ENCODE measurements at places on chromosomes 13 and 19.

DNA sequence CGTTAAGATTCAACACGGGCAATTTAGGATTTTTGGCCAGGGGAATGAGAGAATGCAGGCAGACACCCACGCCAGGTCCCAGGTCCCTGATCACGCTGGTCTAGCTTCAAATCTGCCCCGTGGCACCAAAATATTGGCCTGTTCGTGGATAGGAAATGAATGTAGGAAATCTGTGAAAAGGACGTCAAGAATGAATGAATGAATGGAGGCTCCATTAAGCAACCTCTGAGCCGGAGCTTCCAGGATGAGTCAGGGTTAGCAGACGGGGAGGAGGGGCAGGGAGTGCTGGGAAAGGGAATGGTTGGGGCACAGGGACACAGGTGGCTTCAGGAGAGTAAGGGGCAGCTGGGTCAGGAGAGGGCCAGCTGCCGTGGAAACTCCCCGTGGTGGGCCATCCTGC, 4.2 kb downstream of the SULT2B1 start:
- peak; percentile 80 for DNase-seq

DNA sequence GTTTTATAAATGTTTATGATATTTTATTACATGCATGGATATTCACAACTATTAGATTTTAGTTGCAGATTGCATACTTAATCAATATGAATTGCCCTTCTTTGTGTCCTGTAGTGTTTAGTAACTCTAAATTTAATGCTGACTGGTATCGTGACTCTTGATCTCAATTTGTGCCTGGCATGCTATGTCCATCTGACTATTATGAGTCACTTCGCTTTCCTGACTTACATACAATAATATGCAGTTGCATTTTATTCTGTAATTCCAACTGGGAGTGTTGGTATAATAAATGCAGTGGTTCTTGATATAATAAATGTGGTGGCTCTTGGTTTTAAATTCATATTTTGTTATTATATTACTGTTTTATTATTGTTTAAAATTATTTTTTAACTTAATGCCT, 277.5 kb downstream of the LIG4 start:
- peak; percentile 32 for DNase-seq

- DNase-seq: no peak
These were observed 10.9 kb upstream of the KDM4B start for GRCh38 chr19:4957981-4958380.

- DNase-seq: no peak
These were observed 7.7 kb downstream of the EPS15L1 start for GRCh38 chr19:16463991-16464575.

- no peak for DNase-seq
These were observed 681 bp upstream of the ZNF606 start for GRCh38 chr19:58003174-58003828.

DNA sequence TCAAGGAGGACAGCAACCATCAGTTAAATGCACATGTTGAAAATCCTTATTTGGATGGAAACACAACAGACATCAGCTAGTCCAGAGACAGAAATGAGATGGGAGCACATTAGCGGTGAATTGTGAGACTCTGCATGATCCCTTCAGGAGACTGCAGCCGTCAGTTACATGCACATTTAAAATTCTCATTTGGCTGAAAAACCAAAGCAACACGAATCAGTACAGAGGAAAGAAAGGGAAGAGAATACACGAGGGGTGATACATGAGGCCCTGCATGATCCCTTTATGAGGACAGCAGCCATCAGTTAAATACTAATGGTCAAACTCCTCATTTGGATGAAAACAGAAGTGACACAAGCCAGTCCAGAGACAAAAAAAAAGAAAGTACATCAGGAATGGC, 123.4 kb downstream of the PTPRS start:
- DNase-seq: no peak

DNA sequence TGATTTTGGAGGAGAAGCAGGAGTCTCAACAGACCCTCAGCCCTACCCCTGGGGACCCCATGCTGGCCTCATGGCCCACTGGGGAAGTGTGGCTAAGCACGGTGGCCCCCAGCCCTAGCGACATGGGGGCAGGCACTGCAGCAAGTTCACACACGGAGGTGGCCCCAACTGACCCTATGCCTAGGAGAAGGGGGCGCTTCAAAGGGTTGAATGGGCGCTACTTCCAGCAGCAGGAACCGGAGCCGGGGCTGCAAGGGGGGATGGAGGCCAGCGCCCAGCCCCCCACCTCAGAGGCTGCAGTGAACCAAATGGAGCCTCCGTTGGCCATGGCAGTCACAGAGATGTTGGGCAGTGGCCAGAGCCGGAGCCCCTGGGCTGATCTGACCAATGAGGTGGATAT, 14.9 kb downstream of the NCAN start:
- DNase-seq: no peak

Measured in NCI-H524 (cell line).